ENCODE measurements at places on chromosomes 12 and 14. TPM values are rescaled to one million over a fixed set of nuclear protein-coding genes. Genes with fewer than 3 reads are reported as not detected.

GRCh38 chr12:99121546-99121945 lies 476.5 kb downstream of the APAF1 start:
- DNase-seq, result no peak

Gene LMO3
- total RNA-seq, result 169 TPM

DNA sequence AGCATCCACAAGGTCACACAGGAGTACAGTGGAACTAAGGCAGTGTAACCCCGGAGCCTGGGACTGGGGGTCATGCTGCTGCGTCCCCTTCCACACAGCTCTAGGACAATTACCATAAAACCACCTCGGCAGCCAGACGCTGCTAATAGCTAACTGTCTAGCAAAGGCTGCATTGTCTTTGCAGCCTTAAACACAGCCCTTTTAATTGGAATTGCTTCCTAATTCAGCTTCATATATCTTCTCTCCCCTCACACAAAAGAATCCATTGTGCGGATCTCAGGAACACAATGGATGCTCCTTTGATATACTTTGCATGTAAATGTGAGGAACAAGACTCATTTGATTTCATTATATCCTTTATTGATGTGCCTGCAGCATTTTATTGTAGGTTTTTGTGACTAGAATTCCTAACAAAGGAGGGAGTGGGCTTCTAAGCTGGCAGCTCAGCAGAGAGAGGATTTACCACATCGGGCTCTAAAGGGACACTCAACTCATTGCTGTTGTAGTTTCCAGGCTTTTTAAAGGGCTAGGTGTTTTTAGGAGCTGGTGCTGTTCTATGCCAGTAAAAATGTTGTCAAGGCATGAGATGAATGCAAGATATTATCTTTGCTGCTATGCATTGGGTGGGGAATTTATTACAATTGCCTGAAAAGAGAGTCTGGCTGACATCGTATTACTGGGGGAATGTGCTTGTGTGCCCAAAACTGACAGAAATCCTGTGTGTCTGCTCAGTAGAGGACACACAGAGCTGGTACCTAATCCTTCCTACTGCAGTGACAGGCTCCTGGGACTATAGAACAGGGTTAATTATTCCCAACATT lies 30.4 kb upstream of the DACT1 start:
- DNase-seq, result no peak

DNA sequence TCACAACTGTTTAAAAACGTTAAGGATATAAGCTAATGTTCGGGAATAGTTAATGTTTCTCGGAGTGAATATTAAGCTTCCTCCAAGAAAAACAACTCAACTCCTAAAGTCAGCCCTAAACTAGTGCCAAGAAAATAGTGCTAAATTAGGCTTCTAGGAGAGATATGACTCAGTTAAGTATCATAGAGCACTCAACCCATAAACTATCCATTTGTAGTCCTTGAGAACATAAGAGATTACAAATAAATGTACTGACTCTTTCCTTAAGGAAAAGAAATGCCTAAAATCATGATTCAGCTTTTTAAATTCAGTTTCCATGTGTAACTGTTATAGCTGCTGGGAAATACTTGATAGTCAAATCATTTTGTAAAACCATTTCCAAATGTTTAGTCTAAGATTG lies 117.1 kb downstream of the HMGA2 start:
- no peak for DNase-seq

GRCh38 chr14:74596741-74597450 lies 15.1 kb downstream of the LTBP2 start:
- no peak for DNase-seq

DNA sequence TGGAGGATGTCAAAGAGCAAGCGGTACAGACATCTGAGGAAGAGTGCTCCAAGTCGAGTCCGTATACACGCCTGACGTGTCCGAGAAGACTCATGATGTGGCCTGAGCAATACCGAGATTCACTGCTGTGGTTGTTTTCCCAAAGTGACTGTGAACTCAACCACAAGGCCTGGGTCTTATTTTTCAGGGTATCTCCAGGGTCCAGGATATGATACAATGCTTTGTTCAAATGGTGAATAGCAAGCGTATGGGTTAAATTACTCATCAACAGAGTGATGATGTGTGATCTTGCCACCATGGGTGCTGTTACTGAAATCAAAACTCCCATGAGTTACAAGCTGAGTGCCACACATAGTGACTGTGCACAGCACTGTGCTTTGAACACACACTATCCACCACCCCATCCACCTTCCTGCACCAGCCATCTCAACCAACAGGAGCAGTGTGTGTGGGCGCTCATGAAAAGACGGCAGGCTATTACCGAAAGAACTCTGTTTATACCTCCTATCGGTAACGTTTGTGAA lies 109.6 kb downstream of the BCAT1 start:
- DNase-seq, result no peak

GRCh38 chr12:24814379-24815113 lies 134.4 kb downstream of the BCAT1 start:
- no peak for DNase-seq

Gene ZNF410
- total RNA-seq, result 50.8 TPM

DNA sequence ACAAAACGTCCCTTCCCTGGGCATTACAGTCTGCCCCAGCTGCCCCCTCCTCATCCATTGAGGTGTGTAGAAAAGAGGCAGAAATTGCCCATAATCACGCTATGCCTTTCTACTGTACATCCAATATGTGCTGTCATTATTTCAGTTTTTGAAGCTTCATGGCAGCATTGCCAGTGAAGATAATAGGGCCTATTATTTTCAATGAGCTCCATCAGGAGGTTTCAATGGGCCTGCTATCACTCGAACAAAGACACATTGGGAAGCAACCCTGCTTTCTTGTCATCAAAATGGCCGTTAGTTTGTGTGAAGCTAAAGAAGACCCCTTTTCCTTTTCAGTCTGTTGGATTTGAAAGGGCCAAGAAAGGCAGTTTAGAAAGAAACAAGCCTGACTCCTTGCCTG lies 653.8 kb downstream of the NOVA1 start:
- DNase-seq, result no peak

DNA sequence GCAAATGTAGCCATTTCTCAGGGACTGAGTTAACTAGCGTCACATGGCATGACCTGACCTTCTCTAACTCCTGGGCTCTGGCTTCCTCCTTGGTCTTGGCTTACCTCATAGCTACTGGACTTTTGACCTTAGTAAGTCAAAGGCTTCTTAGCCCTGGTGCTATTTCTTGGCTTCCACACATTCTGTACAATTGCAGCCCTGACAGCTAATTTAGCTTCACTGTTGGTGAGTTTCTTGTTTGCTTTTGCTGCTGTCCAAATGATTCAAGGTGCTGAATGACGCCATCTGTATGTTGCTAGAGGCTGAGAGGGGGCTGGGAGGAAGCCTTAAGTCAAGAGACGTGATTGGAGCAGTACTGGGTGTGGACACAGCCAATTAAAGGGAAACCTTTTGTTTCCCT lies 202.7 kb downstream of the PRKD1 start:
- DNase-seq, result no peak

DNA sequence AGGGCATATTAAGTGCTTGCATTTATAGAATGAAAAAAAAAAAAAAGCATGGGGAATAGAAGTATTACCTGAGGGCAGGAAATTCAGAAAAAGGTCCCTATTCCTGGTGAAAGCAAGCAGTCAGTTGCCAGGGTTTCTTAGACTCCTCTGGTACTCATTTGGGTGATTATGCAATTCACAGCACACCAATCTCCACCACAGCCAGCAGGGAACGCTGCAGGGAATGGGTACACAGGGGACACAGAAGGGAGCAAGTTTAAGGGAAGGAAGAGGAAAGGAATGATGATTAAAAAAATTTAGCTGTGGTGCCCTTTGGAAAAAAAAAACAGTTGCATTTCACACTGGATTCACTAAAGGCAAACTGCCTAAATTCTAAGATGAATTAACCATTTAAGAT lies 14.2 kb downstream of the BLTP3B start:
- DNase-seq, result peak; percentile 59

Gene PIANP
- 0.39 TPM for total RNA-seq

DNA sequence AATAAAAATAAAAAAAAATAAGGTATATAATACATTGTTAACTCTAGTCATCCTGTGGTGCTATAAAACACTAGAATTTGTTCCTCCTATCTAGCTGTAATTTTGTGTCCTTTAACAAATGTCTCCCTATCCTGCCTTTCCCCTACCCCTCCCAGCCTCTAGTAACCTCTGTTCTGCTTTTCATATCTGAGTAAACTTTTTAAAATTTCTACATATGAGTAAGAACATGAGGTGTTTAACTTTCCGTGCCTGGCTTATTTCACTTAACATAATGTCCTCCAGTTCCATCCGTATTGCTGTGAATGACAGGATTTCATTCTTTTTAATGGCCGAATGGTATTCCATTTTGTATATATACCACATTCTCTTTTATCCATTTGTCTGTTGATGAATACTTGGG lies 71.3 kb upstream of the GNG2 start:
- DNase-seq, result no peak
